ENCODE measurements at places on chromosomes 5 and 9.

GRCh38 chr9:131639769-131640437, 94.6 kb downstream of the PRRT1B start:
- no peak for DNase-seq

- no peak for DNase-seq
Observed at GRCh38 chr5:95390812-95391492, at the start of gene FAM81B. FAM81B (plus strand) TSS chr5:95391366; CDS start chr5:95391390, 24 bp downstream.

DNA sequence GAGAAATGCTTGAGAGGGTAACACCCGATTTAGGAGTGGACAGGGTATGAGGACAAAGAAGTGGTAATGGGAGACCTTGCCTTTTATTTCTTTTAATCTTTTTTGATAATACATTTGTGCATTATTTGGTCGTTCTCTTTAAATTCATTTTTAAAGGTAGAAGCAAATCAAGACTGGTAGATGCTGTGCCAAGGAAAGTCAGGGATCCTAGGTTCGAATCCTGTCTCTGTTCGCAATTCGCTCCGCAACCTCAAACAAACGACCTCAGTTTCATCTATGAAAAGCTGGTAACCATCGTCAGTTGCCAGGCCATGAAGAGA, 353 bp upstream of the TMED9 start:
- DNase-seq, result no peak

GRCh38 chr9:26406676-26407075, 485.9 kb downstream of the CAAP1 start:
- no peak for DNase-seq

GRCh38 chr5:133681896-133682295, 69.6 kb upstream of the FSTL4 start:
- no peak for DNase-seq

DNA sequence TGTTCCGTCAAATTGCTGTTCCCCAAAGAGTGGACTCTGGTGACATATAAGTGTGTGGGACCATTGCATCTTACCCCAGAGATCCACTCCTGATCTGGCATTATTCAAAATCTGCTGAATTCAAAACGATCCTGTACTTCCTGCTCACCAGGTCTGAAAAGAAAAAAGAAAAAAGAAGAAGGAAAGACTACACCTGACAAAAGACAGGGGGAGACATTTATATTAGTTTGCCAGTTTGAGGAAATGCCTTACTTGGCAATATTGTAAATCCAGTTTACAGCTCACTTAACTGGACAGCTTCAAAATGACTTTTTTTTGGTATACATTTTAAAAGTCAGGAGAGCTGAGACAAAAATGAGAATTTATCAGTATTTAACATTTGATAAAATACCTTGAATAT, 15.0 kb upstream of the GRHPR start:
- DNase-seq, result no peak

GRCh38 chr5:102857076-102857818, 102.1 kb downstream of the PAM start:
- no peak for DNase-seq

GRCh38 chr9:87854580-87854955, 28.1 kb upstream of the SPATA31E1 start:
- no peak for DNase-seq

- DNase-seq, result no peak
Observed at GRCh38 chr9:72044095-72044494, 16.3 kb downstream of the C9orf57 start.

DNA sequence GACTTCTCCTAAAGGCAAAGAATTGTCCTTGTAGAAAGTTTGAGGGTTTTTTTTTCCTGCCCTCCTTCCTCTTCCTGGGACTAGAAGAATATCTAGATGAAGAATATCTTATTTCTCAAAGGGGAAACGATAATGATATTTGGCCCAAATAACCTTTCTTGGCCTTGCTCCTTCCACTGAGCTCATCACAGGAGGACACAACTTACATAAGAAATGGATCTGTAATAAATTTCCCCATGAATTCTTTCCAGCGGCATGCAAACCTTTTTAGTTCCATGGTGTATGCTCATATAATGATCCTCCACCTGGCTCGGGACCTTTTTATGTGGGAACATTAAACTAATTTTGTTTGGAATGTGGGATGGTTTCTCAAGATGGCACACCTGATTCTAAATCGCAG, 304.4 kb downstream of the DMRT2 start:
- no peak for DNase-seq

GRCh38 chr5:178286226-178287090, 53.9 kb upstream of the PHYKPL start:
- DNase-seq, result no peak

GRCh38 chr5:76007904-76008303, 75.3 kb upstream of the SV2C start:
- DNase-seq, result no peak

DNA sequence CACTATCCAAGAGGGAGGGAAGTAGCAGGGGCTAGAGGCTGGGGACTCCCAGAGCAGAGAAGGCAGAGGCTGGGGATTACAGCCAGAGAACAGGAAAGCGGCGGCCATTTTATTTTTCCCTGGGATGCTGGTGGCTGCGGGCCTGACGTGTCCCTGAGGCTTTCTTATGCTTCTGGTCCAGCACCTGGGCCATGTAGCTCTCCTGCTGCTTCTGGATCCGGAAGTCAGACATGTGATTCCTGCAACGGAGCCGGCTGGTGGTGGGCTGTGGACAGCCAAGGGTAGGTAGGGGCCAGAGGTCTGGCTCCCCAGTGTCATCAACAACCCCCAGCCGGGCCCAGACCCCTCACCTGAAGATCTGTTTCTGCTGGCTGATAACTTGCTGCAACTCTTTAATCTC, 1.8 kb upstream of the PROB1 start:
- DNase-seq, result no peak

GRCh38 chr5:133606835-133607234, 5.5 kb downstream of the FSTL4 start:
- DNase-seq, result no peak

GRCh38 chr9:36018891-36019720, 17.6 kb upstream of the RECK start:
- DNase-seq, result no peak

GRCh38 chr5:158234323-158235158, 375.6 kb upstream of the CLINT1 start:
- no peak for DNase-seq

DNA sequence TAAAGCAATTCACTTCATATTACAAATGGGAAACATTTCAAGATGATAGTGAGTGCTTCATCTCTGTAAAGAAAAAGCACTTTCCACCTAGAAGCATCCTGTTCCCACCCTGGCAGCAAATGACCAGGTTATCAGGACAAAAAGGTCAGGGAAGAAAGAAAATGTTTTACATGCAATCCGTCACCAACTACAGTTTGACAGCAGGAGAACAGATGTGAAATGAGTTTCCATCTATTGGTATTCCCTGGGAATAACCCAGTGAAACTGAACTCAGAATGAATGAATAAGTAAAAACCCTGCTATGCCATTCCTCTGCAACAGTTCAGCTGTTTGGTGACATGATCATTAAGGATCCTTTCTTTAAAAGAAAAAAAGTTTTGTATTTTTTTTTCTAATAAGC, 67.6 kb downstream of the HTR1A start:
- DNase-seq, result no peak

DNA sequence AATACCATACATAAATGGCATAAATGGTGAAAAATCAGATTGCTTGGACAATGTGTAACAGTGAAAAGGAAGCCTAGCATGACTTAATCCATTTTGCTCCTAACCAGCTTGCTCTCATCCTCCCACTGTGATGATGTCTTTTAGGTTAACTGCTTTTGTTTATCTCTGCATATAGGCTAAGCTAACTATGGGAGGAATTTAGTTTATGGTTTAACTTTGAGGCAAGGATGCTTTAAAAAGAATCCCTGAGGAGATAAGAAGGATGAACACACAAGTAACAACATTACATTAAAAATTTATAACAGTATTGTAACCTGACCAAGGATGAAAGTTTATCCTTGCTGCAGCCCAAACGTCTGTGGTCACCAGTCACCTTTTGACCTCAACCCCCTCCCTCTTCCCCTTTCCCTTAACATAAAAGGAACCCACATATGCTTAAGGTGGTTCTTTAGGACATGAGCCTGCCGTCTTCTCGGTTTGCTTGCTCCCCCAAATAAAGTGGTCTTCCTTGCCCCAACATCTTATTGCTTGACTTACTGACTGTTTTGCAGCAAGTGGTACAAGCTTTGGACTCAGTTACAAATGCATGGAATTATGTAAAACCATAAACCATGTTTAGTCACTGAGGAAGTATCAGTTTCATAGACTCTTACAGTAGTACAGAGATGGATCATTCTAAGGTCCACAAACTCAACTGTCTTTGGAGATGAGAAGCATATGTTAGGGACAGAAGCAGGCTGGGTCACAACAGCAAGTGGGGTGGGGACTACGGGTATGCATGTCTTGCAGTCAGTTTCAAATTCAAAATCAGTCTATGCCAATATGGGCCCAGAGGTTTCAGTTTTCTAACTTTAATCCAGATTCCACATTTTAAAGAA, 31.3 kb downstream of the AGXT2 start:
- no peak for DNase-seq

DNA sequence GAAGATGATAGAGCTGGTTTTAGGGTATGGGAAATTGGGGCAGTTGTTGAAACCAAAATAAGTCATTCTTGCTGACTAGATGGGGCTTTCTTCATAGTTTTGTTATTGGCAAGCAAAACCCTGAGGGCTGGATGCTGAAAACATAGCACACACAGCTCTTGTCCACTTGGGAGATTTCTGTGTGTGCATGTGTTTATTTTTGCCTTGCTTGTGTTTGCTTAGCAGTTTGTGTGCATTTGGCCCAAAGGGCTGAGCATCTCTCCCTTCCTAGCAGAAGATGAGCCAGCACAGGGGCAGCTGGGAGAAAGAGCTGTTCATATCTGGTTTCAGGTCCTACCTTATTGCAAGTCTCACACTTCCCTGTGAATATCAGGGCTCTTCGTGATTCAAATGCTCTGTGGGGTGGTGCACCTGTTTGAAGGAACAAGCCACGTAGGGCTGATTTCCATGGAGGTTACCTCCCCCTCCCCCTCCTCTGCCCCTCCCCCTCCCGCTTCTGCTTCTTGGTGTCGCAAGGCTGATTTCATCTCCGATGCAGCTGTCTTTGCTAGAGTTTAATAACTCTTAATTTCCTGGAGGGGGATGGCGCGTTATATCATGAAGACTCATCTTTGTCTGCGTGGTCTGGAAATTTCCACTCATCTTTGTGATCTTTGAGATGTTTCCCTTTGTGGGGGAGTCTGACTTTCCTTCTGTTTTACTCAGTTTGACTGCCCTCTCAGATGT, 296.5 kb downstream of the ARHGAP26 start:
- DNase-seq, result no peak

DNA sequence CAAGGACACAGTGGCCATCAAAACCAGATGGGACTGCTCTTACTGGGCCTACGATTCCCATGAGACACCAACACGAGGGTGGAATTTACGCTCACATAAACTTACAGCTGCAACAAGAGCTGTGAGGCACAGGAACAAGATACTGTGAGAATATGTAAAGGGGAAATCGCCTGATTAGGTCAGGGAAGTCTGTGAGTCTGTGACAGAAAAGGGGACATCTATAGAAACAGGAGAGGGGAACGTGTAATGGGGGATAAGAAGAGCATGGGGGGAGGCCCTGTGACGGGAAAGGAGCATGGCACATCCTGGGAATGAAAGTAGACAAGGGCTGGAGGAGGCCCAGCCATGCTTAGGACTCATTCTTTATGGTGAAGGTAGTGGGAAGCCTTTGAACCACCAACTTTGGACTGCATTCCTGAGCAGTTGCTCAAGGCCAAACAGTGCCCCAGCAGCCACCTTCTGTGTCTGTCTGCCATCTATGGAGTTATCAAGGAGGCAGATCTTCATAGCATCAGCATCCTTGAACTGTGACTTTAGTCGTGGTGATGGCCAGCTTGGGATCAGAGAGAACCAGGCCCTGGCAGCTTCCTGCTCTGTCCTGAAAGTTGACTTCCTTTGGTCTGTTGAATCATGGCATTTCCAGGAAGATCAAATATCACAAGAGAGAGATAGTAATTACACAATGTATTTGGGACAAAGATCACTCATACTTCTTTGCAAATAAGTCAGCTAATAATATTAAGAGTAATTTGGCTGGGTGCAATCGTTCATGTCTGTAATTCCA, 87.9 kb upstream of the FAM169A start:
- no peak for DNase-seq

DNA sequence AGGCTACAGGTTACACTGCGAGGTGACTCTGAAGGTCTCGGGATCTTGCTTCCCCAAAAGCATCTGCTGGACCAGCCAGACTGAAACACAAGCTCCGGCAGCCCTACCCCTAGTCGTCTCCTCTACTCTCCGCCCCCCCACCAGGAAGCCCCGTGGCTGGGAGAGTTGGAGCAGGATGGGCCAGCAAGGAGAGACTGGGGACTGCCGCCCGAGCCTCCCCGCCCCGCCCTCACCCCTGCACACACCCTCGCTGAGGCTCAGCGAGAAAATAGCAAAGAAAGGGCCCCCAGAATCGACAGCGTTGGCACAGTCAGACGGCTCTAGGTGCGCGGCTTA, 1.3 kb downstream of the TRIM7 start:
- DNase-seq, result no peak

DNA sequence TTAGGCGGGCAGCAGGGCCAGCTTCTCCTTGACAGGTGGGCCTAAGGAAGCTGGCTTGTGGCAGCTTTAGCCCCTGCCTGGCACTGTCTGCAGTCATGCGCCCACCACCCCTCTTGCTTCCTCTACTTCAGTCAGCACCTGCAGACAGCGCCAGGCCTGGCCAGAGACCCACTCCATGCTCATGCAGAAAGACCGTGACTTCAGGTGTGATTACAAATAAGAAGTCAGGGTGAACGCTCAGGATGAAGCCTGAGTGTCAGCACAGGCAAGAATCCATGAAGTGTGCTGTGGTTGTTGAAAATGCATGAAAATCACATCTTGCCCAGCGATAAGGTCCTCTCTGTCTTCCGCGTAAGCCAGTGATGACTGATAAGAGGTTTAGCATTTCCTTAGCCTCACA, 3.4 kb downstream of the CSF2 start:
- DNase-seq, result no peak

- peak; percentile 33 for DNase-seq
Observed at GRCh38 chr9:108156270-108156998, 666.9 kb upstream of the KLF4 start.

DNA sequence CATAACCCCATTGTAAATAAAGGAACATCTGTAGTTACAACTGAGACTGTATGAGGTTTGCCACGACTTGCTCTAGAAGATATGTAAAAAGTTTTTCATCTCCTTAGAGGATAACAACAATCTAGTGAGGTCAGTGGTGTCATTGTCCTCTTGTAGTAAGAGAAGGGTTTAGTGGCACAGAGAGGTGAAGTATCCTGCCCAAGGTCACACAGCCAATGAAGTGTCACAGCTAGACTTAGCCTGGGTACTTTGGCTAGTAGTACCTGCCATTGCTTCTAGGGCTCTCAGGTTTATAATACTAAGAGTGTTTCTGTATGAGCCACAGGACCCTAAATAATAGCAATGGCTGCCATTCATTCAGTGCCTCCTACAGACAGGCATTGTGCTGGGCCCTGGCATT, 13.8 kb downstream of the CCDC180 start:
- DNase-seq, result no peak

GRCh38 chr5:34789021-34789531, 49.9 kb upstream of the TTC23L start:
- peak; percentile 9 for DNase-seq

GRCh38 chr9:123002754-123003153, 30.7 kb upstream of the GPR21 start:
- DNase-seq, result no peak

- DNase-seq, result no peak
Observed at GRCh38 chr9:76741524-76741923, 22.7 kb upstream of the PCA3 start.

- no peak for DNase-seq
Observed at GRCh38 chr9:91178281-91179236, 183.2 kb downstream of the AUH start.

GRCh38 chr9:116405321-116405720, 251.7 kb downstream of the PAPPA start:
- DNase-seq, result no peak

GRCh38 chr9:70578720-70579119, 164.3 kb upstream of the KLF9 start:
- DNase-seq, result peak; percentile 59

Measured in erythroblast (primary cell).